T-helper 9 cell (primary cell): ENCODE measurements at places on chromosomes 11 and 22.

- DNase-seq: no peak
Measured at GRCh38 chr11:79369055-79369454, 71.8 kb downstream of the TENM4 start.

DNA sequence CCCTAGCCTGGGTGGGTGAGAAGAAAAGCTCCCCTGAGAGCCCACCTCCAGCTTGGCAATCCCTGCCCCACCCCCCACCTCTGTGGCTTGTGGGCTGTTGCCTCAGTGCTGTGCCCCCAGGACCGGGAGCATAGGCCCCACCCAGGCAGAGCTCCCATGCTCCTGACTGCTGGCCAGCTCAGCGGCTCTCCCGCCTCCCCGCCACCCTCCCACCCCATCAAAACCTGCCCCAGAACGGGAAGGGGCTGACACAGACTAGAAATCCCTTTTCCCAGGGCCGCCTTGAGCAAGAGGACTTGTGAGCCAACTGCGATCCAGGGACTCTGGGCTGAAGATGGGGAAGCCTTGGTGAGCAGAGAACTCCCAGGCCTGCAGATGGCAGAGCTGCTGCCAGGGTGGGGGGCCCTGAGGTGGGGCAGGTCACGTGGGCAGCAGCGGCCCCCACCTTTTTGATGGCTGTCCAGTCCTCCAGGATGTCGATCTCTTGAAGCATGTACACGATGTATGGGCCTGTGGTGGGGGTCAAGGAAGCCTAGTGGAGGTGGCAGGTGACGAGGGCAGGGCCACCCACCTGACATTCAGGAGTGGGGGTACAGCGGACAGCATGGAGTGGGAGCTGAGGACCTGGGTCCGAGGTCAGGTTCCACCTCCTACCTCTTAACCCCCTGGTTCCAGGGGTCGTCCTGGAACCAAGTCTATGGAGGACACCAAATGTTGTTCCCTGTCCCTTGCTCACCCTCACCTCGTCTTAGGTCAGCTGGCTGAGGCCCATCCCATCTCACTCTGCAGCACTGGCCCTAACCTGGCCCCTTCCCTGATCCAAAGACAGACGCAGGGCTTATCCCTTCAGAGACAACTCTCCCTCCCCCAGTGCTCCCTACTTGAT, 2.3 kb upstream of the RIN1 start:
- no peak for DNase-seq

- no peak for DNase-seq
Measured at GRCh38 chr22:23193882-23194281, 13.6 kb downstream of the BCR start.

DNA sequence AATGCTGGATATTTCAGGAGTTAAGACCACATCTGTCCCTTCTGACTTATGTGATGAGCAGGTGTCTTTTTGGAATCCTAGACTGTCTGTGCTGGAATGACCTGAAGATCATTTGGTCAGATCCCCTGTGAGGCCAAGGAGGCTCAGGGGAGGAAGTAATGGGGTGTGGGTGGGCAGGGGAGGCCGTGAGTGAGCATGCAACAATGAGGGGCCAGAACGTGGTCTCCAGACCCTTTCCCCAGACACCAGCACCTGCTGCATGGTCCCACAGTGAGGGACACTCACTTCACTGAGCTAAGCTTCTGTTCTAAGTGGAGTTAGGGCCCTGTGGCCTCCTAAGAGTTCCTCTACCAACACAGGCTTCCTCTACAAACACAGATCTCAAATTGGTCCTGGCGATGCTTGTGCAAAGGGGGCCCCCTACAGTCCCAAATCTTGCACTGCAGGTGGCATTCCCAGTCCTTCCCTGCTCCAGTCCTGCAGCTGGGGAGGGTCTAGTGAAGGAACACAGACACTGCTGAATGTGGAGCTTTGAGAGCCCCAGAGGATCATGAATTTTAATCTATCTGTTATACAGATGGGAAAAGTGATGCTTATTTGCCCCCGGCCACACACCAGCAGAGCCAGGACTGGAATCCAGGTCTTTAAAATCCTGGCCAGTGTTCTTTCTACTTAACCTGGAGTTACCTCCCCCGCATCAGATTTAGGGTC, 7.4 kb downstream of the USP2 start:
- DNase-seq: peak; percentile 38

DNA sequence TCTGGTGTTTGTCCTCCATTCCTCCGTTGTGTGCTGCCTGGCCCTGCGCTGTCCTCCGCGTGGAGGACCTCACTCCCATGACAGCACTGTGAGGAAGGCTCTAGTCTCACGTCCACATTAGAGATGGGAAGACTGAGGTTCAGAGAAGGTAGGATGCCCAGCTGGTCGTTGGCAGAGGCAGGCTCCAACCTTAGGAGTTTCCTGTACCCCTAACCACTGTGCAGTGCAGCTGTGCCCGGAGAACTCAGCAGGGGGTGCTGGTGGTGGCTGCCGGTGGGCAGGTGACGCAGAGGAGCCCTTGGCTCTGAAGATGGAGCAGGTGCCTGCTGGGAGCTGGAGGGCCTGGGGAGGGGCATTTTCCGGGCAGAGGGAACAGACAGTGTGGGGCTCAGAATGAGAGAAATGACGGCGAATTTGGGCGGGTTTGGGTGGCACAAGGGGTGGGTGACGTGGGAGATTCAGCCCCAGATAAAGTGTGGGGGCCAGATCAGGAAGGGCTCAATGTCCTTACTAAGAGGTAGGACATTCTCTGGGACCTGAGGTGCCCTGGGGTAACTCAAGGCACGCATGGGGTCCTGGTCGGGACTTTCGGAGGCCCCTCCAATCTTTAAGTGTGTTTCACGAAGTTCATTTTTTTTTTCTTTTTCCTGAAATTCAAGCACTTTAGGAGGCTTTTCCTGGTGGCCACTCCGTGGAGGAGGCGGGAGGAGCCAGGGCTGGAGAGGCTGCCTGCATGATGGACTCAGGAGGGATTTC, 535.0 kb downstream of the TBC1D22A start:
- no peak for DNase-seq

- DNase-seq: no peak
Measured at GRCh38 chr22:41844036-41844435, 11.1 kb downstream of the SREBF2 start.
